Erythroblast (primary cell): ENCODE measurements at places on chromosomes 12 and 14.

- peak; percentile 54 for DNase-seq
Measured at GRCh38 chr12:124548854-124549378, 18.5 kb downstream of the NCOR2 start.

GRCh38 chr12:131369094-131369845 is 341.6 kb upstream of the SFSWAP start:
- DNase-seq: no peak

GRCh38 chr14:32453857-32454810 is 125.0 kb downstream of the AKAP6 start:
- no peak for DNase-seq

DNA sequence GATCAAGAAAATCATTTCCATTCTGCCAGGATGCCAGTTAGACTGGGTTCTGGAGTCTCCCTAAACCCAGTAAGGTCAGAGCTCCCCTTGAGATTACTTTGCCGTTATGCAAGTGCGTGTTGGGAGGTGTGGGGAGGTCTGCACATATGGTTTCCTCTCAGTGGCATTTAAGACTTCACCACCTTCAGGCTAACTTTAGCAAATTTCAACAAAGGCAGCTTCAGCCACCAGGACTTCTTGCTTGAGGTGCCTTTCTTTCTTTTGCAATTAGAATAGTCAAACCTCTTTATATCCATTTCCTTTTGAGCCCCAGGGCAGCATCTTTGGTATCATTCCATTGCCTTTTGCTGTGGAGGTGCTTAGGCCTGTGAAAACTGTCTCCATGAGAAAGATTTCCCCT is 117.2 kb upstream of the CCND2 start:
- DNase-seq: no peak

DNA sequence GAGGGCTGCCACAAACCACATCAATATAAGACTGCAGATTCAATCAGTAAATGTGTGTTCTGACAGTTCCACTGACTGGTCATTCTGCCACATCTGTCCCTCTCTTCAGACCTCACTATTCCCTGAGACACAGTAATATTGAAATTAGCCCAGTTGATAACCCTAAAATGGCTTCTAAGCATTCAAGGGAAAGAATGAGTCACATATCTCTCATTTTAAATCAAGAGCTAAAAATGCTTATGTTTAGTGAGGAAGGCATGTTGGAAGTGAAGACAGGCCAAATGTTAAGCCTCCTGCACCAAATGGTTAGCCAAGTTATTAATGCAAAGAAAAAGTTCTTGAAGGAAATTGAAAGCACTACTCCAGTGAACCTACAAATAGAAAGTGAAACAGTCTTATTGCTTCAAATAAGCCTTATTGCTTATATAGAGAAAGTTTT is 24.5 kb upstream of the KIF21A start:
- DNase-seq: no peak

GRCh38 chr12:2835691-2836403 is 1.0 kb upstream of the NRIP2 start:
- DNase-seq: no peak

DNA sequence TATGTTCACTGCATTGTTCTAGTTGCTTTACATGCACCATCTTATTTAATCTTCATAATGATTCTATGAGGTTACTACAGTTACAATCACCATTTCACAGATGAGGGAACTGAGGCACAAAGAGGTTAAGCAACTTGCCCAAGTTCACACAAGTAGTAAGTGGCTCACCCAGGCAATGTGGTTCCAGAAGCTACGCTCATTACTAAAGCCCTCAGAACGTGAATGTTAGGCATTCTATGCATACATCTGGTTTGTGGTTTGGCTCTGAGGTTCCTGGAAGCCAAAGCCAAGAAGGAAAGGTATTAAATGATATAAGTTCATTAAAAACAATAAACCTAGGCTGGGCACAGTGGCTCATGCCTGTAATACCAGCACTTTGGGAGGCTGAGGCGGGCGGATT is 14.4 kb upstream of the VRTN start:
- DNase-seq: no peak

DNA sequence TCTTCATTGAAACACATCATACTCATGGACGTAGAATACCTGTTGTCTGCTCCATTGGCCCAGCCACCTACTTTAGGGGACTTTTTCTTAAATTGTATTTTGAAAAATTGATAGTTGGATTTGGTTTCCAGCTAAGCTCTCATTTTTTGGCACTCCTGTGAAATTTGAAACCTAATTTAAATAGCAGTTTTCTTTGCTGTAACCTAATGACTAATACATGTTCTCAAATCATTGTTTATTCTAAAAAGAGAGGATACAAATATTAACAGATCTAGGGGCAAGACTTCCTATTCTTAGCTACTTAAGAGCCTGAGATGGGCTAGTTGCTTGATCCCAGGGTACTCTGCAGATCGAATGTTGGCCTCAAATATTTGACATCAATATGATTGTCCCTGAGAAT is 78.9 kb downstream of the PLEKHA5 start:
- DNase-seq: no peak

- DNase-seq: no peak
Measured at GRCh38 chr14:92976268-92976667, 53.3 kb downstream of the CHGA start.

DNA sequence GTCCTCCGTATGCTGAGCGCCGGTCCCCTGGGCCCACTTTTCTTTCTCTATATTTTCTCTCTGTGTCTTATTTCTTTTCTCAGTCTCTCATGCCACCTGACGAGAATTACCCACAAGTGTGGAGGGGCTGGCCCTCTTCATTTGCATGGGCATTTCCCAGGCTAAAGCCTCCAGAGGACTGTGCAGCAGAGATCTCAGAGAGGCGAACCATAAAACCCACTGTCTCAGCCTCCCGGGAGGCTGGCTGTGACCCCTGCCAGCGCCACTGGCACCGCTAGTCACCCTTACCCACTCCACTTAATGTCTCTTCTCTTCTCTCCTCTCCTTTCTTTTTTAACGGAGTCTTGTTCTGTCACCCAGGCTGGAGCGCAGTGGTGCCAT is 7.1 kb upstream of the SERPINA9 start:
- no peak for DNase-seq

- DNase-seq: no peak
Measured at GRCh38 chr14:24851837-24852236, 198.1 kb downstream of the STXBP6 start.

GRCh38 chr14:101135796-101136742 is 232.5 kb upstream of the RTL1 start:
- no peak for DNase-seq

DNA sequence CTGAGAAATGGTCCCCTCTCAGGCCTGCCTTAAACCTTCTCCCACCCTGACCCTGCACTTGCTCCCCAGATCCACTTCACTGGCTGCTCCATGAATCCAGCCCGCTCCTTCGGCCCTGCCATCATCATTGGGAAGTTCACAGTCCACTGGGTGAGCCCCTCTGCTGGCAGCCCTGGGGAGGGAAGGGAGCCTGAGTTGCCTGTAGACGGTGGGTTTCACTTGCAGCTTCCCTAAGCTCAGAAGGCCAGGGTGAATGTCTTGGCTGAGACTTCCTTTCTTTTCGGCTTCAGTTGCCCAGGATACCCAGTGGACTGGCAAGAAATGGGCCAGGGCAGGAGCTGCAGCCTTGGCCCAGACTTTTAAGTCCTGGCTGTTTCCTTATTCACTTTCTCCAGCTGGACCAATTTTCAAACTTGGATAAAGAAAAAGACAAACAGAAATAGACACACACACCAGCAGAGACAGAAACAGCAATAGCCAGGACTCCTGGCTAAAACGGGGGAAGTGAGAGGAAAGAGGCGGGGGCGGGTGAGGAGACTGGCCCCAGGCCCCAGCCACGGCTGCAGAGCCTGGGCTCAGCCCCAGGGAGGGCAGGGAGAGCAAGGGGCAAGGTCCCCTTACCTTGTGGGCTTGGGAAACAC is 2.0 kb downstream of the AQP6 start:
- DNase-seq: no peak

- no peak for DNase-seq
Measured at GRCh38 chr12:77108707-77109106, 43.3 kb upstream of the E2F7 start.
